ENCODE measurements at places on chromosomes 2 and 18.

DNA sequence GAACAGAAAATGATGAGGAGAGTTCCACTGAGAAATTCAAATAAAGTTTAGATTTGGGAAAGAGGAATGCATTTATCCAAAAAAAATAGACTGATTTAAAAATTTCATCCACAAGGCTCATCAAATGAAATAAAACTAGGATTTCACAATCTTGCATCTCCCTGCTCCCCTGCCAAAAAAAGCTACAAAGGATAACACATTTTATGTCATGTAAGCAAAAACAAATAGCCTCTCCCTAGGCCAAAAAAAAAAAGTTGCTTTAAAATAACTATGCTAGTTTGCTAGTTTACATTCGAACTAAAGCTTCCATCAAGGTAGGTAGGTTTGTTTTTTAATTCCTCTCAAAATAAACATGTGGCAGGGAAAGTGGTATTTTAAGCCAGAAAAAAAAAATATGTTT lies 465.5 kb upstream of the ID2 start:
- no peak for DNase-seq

DNA sequence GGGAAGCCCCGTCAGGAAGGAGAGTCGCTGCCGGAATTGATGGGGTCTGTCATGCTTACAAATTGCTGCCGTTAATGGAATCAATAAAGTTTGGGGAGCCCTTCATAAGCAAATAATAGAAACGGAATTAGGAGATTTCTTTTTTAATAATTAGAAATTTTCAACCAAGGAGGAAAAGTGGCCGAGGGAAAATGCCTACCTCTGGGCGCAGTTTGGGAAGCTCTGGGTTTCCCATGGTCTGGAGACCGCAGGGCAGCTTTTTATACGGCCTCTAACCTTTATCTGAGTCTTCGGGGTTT lies 1.3 kb downstream of the EVX2 start:
- no peak for DNase-seq

DNA sequence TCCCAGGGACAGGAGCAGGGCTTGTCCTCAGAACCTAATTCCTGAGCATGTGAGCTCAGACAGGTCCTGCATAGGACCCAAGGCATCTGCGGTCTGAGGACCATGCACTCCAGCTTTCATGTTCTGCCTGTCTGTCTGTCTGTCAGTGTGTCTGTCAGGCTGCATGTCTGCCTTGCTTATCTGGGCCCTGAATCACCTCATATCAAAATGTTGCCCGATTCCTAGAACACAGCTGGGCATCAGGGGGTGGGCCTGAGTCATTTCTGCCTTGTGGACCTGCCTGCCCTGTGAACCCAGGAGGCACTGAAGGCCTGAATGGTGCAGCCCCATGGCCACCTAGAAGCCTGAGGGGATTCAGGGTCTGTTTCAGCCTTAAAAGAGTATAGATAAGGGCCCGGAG lies 22.1 kb downstream of the INHBB start:
- no peak for DNase-seq

- DNase-seq: no peak
Observed at GRCh38 chr18:51617167-51617566, 419.7 kb upstream of the MEX3C start.

DNA sequence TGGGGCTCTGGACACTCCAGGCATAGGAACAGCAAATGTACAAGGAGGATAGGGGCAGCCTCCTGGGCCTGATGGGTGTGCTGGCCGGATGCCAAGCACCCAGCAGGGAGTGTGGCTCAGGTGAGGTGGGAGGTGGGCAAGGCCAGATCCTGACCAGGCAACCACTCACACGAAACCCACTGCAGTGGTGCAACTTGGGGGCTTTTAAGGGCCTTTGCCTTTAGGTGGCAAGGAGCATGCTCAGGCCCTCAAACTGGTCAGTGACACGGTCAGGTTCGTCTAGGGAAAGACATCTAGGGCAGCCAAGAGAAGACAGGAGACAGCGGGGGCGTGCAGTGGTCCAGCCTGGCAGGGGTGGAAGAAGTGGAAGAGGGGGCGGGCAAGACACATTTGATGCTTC lies 18.4 kb upstream of the TEX51 start:
- no peak for DNase-seq

GRCh38 chr2:27184115-27184514 lies 27.7 kb upstream of the ATRAID start:
- no peak for DNase-seq

DNA sequence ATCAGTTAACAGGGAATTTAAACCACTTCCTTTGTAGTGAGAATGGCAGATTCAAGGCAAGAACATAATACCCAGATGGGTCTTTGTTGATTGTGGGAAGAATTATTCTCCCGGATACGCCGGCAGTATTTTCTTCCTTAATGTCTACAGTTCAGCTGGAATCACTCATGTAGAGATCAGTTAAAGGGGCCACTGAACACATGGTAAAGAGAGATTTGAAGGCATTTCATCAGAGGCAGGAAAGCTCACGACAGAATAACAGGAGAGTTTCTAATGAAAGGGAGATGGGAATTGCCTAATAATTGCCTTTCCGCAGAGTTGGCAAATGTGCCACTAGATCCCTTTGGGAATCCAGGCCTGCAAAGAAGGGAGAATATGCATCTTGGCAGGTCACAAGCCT lies 327.7 kb upstream of the ZNF804A start:
- no peak for DNase-seq

- DNase-seq: no peak
Observed at GRCh38 chr2:240498171-240498957, 59.4 kb downstream of the ANKMY1 start.

DNA sequence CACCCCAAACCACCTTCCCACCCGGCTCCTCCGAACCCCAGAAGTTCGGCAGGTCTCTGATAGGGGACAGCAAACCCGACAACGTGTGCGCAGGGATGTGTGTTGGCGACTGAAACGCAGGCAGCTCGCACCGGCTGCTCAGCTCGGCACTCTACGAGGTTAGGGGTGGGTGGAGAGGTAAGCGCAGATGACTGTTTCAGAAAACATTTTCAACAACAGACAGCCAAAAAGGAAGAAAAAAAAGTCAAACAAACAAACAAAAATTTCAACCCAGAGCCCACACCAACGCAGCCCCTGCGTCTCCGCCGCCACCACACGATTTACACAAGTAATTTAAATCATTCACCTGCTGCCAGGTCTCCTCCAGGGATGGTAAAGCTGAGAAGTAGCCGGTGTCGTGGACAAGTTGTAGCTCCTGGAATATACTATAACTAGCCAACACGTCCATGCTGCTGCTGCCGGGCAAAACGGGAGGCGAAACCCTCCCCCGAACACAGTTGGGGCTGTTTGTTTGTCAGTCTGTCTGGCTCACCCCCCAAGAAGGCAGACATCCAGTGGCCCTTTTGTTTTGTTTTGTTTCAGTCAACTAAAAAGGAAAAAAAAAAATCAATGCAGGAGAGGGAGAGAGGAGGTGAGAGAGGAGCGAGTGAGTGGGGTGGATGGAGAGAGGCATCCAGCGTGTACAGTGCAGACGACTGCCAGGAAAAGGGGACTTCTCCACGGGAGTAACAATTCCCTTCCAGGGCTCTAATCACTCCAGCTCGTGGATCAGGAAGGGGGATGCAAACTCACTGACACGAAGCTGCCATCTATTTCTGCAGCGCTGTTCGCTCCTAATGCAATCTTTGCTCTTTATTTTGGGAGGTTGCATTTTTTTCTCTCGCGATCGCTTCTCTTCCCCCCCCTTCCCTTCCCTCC lies at the start of gene KLF7:
Gene KLF7, minus strand, starts transcription at position 828 of the 918 bp plus-strand sequence. Its CDS starts 380 bp downstream, at position 448.
- DNase-seq: no peak
